ENCODE measurements at places on chromosomes 7 and 10. TPM values are rescaled to one million over a fixed set of nuclear protein-coding genes. Genes with fewer than 3 reads are reported as not detected.
A peak's percentile ranks its signal among the peaks of the same experiment; 100 is the strongest.

DNA sequence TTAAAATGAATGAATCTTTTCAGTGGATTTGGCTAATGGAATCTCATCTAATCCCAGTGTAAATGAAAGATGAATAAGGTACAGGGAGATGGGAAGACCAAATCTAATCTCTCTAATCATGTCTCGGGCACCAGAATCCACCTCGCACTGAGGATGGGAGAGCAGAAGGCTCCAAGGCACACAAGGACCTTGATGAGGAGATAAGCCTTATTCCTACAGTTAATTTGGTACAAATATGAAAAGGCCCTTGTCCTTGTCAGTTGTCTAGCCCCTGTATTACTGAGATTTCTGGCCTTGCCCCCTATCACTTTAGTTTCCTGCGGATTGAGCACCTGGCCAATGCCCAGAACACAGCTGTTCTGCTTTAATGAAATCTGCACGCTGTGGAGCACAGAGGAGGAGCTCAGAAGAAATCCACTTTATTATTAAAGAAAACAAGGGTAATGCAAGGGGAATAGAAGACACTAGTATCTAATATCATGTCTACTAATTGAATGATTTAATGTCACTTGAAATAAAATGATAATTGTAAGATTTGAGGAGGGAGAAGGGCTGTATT, 321.4 kb upstream of the HGF start:
- no peak for DNase-seq

DNA sequence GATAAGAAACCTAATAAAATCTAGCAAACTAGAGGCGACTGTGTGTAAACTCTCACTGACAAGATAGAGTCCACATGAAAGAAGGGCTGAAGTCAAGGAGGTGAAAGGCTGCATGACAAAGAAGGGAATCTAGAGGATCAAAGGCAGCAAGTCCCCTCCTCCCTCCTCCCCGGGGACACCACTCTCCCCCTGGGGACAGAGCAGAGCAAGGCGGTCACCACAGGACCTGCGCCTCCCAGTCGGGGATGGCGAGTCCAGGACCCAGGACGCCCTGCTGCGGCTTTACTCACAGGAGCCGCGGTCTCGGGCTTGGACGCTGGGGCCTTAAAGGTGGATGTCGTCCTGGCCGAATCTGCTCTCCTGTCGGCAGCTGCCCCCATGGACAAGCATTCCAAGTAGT, 22.4 kb downstream of the BRI3 start:
- no peak for DNase-seq

DNA sequence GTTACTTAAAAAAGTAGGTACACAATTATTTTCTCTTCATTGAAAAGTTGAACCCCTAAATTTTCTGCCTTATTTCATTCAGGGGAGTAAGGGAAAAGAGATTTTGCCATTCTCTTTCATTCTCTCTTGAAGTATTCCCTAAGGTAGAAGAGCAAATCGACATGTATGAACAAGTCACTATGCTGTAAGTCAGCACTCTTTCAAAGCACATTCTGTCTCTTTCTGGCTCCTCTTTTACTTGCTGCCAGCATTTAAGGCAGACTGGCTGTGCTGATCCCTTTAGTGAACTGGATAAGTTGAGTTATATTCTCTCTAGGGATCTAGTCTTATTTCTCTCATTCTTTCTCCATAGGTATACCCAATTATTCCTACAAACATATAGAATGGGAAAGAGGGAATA, 222.3 kb upstream of the ZWINT start:
- no peak for DNase-seq

GRCh38 chr7:6446838-6447580, 745 bp downstream of the DAGLB start:
- peak; percentile 86 for DNase-seq

- DNase-seq: no peak
These were observed 12.8 kb upstream of the PRKAG2 start for GRCh38 chr7:151889406-151890354.

DNA sequence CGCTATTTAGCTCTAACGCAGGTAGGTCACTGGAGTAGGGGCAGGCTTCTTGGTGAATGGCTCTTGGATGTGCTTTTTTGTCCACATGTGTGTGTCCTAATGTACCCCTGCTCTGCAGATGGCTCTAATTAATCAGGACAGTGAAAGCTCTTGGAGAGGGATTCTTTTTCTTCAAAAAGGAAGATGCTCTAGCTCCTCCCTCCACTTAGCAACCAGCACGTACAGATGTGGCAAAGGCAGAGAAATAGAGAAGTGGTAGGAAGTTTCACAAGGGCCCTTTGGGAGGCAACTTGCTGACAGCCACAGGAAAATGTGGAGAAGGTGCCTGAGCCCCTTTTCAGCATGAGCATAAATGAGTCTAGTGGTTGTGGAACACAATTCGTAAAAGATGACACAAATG, 221.7 kb downstream of the PLXNA4 start:
- no peak for DNase-seq

- DNase-seq: peak; percentile 55
These were observed 4.1 kb downstream of the OTUD1 start for GRCh38 chr10:23442936-23443335.

DNA sequence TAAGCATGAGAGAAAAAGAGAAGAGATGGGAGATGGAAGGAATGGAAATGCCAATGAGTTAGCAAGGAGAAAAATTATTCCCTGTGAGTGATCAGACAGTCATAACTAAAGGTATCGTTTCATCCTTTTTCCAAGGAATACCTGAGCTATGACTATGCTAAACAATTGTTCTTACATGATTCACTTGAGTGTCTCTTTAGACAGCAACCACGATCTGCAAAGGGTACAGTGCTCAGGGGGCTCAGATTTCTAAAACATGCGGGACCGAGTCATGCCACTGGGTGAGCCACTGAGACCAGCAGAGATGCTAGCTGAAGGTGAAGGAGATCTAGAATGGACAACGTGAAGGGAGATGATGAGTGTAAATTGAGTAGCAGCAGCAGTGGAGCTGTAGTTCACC, 78.0 kb upstream of the CTTNBP2 start:
- no peak for DNase-seq

GRCh38 chr10:119031496-119032059, 2.1 kb downstream of the NANOS1 start:
- no peak for DNase-seq

DNA sequence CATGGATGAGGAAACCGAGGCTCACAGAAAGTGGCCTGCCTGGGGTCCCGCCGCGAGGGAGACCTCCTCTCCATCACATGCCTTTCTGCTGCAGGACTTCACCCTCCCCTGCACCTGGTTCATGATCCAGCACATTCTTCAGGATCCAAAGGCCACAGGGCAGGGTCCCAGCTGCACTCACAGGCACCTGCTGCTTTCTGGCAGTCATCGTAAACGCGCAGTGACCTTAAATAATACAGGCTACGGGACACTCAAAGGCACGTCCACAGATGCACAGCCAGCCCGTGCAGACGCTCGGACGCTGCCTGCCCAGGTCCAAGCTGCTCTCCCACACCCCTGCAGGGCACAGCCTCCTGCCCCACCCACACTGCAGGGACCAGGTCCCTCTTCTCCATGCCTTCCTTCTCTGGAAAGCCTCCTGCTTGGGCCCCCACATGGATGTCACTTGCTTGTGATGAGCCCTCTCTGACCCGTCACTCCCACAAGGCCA, 49.9 kb downstream of the CALML3 start:
- DNase-seq: no peak

The AKR1C1 gene
- 14.2 TPM for total RNA-seq

The CH25H gene
- total RNA-seq: 0.49 TPM

The CCL26 gene
- 0.36 TPM for total RNA-seq

The HOXA9 gene
- total RNA-seq: not detected

The RASA4 gene
- 6.9 TPM for total RNA-seq
